ENCODE measurements at places on chromosomes 11 and 22.
A peak's percentile ranks its signal among the peaks of the same experiment; 100 is the strongest.

- DNase-seq, result peak; percentile 35
- H3K4me3 ChIP-seq, result no peak overlapping the region
- no peaks in the 10 kb centered on the region for H3K36me3 ChIP-seq
- peaks cover 13% of the 10 kb centered on the region for H3K4me1 ChIP-seq
Observed at GRCh38 chr11:69642549-69642912, 1.6 kb downstream of the CCND1 start.

GRCh38 chr11:72228229-72228843 is 3.8 kb downstream of the INPPL1 start:
- H3K27ac ChIP-seq, result no peak overlapping the region
- peaks cover 11% of the 10 kb centered on the region for H3K27me3 ChIP-seq
- no peak for DNase-seq
- peaks cover 19% of the 10 kb centered on the region for H3K36me3 ChIP-seq
- no peak overlapping the region for H3K4me3 ChIP-seq
- peaks cover 11% of the 10 kb centered on the region for H3K4me1 ChIP-seq

DNA sequence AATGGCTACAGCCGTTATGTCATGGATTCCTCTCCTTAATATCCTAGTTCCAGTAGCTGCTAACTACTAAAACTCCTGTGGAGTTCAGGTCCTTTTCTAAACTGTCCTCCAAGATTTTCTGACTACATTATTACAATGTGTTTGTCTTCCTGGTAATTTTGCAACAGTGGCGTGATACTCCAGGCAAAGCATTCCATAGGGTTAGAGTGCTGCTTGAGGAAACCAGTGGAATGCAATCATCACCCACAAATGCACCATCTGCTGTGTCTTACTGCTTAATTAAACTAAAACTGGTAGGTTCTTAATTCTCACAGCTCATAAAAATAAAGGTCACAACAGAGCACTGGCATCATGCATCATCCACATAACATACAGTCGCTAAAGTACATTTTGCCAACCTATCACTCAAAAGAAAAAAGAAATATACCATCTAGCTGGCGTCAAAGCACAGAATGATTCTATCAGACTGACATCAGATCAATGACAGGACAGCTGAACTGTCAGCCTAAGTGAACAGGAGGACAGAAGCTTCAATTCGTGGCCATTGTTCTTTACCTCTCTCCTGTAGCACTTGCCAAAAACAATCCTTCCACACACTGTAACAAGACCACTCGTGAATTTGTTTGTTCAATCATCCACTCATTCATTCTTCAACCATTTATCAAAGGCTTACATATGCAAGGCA is 182.5 kb downstream of the CADM1 start:
- no peak overlapping the region for H3K4me3 ChIP-seq
- H3K27me3 ChIP-seq, result peaks cover 2% of the 10 kb centered on the region
- no peaks in the 10 kb centered on the region for H3K36me3 ChIP-seq
- peaks cover 4% of the 10 kb centered on the region for H3K4me1 ChIP-seq
- no peak for DNase-seq

- H3K27me3 ChIP-seq, result peaks cover 1% of the 10 kb centered on the region
- H3K4me3 ChIP-seq, result no peak overlapping the region
- no peak overlapping the region for H3K27ac ChIP-seq
- H3K36me3 ChIP-seq, result no peaks in the 10 kb centered on the region
- H3K4me1 ChIP-seq, result peaks cover 3% of the 10 kb centered on the region
Observed at GRCh38 chr11:120637131-120637530, 125.6 kb downstream of the GRIK4 start.

DNA sequence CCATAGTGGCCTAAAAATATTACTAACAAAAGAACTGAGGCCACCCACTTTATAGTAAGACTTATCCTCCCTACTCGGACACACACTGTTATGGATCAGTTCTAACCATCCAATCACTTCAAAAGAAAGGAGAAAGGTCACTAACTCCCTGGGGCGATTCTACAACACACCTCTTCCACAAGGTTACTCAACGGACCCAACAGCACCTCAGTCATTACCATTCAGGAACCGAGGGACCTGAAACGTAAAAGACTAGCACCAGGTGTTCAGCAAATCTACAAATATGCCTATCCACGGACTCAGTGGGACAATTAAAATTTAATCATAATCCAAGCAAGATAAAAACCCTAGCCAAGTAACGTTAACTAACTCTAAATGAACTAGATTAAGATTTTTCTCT is 1.6 kb downstream of the HNRNPUL2 start:
- peaks cover 31% of the 10 kb centered on the region for H3K4me1 ChIP-seq
- no peak for DNase-seq
- H3K27ac ChIP-seq, result peak overlapping the region; percentile 84

DNA sequence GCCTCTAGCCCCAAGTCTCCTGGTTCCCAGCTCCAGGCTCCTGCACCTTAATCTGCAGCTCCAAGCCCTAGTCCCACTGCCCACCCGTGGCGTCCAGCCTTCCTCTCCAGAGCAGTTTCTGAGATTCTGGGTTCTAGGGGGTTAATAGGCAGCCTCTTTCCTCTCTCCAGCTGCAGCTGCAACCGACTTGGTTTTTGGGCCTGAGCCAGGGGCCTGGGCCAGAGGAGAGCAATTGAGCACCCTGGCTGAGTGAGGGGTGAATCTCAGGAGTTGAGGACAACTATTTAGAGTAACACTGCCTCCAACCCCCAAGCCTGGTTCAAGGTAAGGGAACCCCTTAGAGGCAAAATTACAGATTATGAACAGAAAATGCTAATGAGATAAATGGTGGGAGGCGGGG is 9.0 kb upstream of the CHRM1 start:
- H3K4me1 ChIP-seq, result peaks cover 35% of the 10 kb centered on the region
- DNase-seq, result no peak
- H3K27me3 ChIP-seq, result peaks cover 6% of the 10 kb centered on the region
- H3K4me3 ChIP-seq, result no peak overlapping the region

- no peaks in the 10 kb centered on the region for H3K36me3 ChIP-seq
- H3K27ac ChIP-seq, result no peak overlapping the region
- H3K27me3 ChIP-seq, result peaks cover 1% of the 10 kb centered on the region
- H3K4me3 ChIP-seq, result no peak overlapping the region
- H3K4me1 ChIP-seq, result no peaks in the 10 kb centered on the region
Observed at GRCh38 chr11:80365076-80365725, 924.4 kb upstream of the TENM4 start.

DNA sequence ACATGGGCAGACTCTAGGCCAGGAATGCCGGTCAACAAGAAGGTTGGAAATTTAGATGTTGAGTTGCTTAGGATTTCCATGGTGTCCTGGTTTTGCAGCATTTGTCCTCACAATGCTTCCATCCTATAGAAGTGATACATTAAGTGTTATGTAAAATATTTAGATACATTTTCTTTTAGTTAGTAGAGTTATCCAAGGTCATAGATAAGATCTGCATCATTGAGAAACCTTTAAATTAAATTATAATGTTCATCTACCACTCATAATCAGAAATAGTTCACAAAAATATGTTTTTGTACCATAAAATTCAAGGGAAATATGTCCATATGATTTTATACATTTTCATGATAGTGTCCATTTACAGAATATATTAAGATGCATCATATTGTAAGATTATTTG is at the start of gene OR51F1:
OR51F1 (minus strand) TSS at position 101 of the 400 bp plus-strand sequence; CDS start at position 101, 0 bp downstream.
- no peaks in the 10 kb centered on the region for H3K36me3 ChIP-seq
- no peak for DNase-seq
- H3K4me1 ChIP-seq, result no peaks in the 10 kb centered on the region

- H3K27me3 ChIP-seq, result peaks cover 3% of the 10 kb centered on the region
- H3K36me3 ChIP-seq, result no peaks in the 10 kb centered on the region
- H3K27ac ChIP-seq, result no peak overlapping the region
Observed at GRCh38 chr11:3877364-3878257, 22.1 kb downstream of the STIM1 start.

- no peak overlapping the region for H3K27ac ChIP-seq
- H3K36me3 ChIP-seq, result no peaks in the 10 kb centered on the region
Observed at GRCh38 chr22:49307481-49307830, 520.2 kb downstream of the BRD1 start.

DNA sequence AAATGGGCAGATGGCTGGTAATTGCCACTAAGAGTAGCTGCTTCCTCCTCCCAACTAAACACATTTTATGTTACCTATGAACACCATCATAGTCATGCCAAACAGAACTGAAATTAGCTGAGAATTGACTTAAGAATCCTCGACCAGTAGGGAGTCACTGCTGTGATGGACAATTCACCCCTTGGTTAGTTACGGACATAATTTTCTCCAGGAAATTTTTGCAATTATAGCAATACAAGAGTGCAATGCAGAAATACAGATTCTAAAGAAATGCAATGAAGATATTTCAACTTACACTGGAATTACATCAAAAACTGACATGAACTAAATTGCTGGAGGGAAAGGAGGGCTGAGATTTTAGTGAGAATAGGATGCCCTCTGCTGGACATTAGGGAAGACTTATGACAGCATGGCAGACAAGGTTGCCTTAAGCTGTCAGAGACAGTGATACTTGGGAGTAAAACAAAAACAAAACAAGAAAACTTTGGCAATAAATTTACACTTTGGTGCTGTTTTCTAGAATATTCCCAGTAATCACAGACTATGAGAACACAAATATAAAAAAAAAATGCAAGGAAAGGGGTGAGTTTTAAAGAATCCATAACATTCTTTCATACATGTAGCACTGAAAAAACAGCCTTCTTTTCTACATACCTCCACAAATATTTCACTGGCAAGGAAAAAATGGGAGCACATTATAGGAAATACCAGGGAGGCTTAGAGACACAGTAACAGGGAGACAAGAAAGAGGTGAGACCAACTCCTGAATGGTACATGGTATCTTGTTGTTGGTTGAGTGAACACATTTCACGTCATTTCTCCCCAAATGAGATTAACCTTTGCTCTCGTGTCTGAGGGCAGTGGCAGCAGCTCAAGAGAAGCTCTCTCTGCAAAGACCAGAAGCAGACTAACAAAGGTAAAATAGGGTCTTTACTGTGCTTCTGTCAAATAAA is 11.2 kb upstream of the PPP2R1B start:
- no peaks in the 10 kb centered on the region for H3K4me1 ChIP-seq
- peak; percentile 8 for DNase-seq
- no peak overlapping the region for H3K27ac ChIP-seq
- no peak overlapping the region for H3K4me3 ChIP-seq
- H3K36me3 ChIP-seq, result no peaks in the 10 kb centered on the region
- no peaks in the 10 kb centered on the region for H3K27me3 ChIP-seq

DNA sequence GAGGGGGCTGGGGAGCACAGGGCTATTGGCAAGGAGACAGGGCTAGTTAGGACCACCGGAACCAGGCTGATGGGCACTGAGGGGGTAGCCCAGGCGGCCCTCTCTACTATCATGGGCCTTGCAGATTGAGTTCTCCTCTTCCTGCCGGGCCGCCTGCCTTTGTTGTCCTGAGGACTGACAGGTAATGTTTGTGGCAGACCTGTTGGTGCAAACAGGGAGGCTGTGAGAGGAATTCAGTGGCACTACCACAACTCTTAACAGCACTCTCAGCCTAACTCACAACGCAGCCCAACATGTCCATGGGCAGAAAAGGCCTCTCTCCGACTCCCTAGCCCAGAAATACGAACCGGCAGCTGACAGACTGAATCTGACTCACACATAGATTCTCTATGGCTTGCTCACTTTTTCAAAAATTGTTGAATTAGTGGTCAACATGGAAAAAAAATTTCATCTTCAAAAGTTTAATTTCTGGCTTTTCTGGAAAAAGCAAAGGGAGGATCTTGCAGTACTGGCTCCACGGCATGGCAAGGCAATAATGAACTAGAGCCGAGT is 11.4 kb downstream of the KCNJ5 start:
- H3K36me3 ChIP-seq, result no peaks in the 10 kb centered on the region
- no peak for DNase-seq
- H3K4me1 ChIP-seq, result peaks cover 34% of the 10 kb centered on the region

DNA sequence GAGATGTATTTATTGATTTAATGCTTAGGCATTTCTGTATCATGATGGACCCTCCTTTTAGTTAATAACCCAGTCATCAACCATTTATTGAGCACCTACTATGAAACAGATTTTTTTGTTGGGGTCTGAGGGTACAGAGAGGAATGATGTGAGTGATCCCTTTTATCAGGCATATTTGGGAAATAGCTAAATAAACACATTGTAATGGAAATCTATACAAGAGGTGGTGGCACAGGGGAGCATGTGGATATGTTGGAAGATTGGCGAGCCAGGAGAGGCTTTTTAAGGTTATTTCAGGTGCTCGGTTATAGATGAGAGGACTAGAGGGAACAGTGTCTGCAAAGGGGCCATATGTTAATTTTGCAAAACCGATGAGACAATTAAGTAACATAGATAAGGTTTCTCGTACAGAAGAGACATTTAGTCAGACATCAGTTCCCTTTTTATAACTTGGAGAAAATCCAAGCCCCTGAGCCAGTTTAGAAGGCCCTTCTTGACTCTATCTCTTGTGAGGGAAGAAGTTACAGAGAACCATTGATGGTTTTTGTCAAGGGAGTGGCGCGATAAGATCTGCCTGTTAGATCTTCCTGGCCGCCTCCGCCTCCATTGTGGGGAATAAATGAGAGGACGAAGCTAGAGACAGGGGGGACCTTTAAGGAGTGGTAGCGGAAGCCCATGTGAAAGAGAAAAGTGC is 2.0 kb downstream of the ATXN10 start:
- H3K4me3 ChIP-seq, result peak overlapping the region; percentile 95
- H3K4me1 ChIP-seq, result peaks cover 18% of the 10 kb centered on the region
- H3K27ac ChIP-seq, result no peak overlapping the region
- H3K27me3 ChIP-seq, result no peaks in the 10 kb centered on the region
- DNase-seq, result no peak

GRCh38 chr22:42321908-42322561 is 51.6 kb upstream of the TCF20 start:
- no peaks in the 10 kb centered on the region for H3K36me3 ChIP-seq
- H3K4me1 ChIP-seq, result peaks cover 8% of the 10 kb centered on the region
- no peak for DNase-seq
- no peak overlapping the region for H3K27ac ChIP-seq
- no peak overlapping the region for H3K4me3 ChIP-seq

DNA sequence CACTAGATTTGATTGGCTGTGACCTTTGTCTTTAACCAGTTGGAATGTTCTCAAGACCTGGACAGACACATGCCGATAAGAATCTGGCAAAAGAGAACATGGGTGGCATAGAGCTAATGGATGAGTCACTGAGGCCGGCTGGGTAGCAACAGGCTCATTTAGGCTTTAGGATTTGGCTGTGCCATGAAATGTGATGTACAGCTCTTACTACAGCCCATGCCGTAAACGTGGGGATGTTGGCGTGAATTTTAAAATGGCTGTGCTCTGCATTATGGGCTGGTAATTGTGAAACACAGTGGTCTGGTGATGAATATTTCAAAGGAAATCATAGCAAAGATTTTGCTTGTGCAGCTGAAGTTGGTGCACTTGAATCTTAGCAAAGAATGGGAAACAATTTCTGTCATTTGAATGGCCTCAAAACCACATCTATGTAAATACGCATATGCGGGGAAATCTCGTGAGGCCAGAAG is 332.4 kb downstream of the TBC1D22A start:
- no peak for DNase-seq
- peaks cover 24% of the 10 kb centered on the region for H3K36me3 ChIP-seq
- H3K4me1 ChIP-seq, result peaks cover 13% of the 10 kb centered on the region
- H3K27me3 ChIP-seq, result peaks cover 11% of the 10 kb centered on the region

- H3K4me1 ChIP-seq, result peaks cover 12% of the 10 kb centered on the region
- H3K27ac ChIP-seq, result no peak overlapping the region
- peaks cover 1% of the 10 kb centered on the region for H3K27me3 ChIP-seq
- no peak overlapping the region for H3K4me3 ChIP-seq
Observed at GRCh38 chr11:130631119-130631518, 182.7 kb downstream of the ADAMTS15 start.

GRCh38 chr11:776561-777287 is 563 bp downstream of the GATD1 start:
- H3K4me3 ChIP-seq, result peak overlapping the region; percentile 94
- no peak overlapping the region for H3K27ac ChIP-seq
- H3K27me3 ChIP-seq, result peaks cover 6% of the 10 kb centered on the region
- DNase-seq, result peak; percentile 62
- H3K4me1 ChIP-seq, result peaks cover 9% of the 10 kb centered on the region

GRCh38 chr11:65595131-65595530 is 469 bp downstream of the KCNK7 start:
- H3K36me3 ChIP-seq, result peaks cover 18% of the 10 kb centered on the region
- H3K4me3 ChIP-seq, result no peak overlapping the region
- no peak for DNase-seq
- peaks cover 37% of the 10 kb centered on the region for H3K27me3 ChIP-seq
- H3K4me1 ChIP-seq, result peaks cover 4% of the 10 kb centered on the region
- H3K27ac ChIP-seq, result no peak overlapping the region
